ENCODE measurements at places on chromosomes 6 and 20.
A peak's percentile ranks its signal among the peaks of the same experiment; 100 is the strongest.

DNA sequence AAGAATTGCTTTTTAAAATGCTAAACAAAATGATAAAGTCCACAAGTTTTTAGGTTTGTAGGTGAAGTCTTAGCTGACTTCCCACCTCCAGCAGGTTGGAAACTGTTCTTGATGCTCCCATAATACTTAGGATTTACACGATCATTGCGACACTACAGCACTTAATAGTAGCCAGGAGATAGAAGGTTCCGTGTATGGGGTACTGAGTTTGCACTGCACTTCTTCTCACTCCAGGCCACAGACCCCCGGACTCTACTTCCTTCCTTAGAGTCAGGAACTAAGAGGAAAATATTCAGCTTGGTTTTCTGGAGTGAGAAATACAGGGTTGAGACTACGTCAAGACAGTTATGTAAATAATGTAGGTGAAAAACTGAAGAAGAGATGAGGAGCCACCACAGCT, 56.1 kb upstream of the SGK1 start:
- no peak for DNase-seq

- DNase-seq = peak; percentile 59
Observed at GRCh38 chr6:122798099-122798641, 9.1 kb downstream of the SMPDL3A start.

- DNase-seq = no peak
Observed at GRCh38 chr6:24545183-24545582, 50.4 kb downstream of the ALDH5A1 start.

DNA sequence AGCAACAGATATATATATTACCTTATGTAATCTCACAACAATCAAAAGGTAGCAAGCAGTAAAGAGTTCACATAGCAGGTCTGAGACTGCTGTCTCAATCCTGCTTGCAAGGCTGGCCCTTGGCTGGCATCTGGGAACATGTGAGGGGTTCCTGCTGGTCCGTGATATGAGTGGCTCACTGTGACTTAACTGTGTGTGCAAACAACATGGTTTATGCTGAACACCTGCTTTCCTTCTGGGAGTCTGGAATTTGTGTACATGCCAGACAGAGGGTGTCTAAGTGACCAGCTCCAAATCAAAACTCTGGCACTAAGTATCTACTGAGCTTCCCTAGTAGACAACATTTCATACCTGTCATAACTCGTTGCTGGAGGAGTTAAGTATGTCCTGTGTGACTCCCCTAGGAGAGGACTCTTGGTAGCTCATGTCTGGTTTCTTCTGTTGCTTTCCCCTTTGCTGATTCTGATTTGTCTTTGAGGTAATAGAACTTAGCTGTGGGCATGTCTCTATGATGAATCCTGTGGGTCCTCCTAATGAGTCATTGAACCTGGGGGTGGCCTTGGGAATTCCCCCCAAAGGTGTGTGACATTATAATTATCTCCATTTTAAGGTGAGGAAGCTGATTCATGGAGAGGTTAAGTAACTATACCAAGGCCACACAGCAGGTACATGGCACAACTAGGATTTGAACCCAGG, 131.6 kb upstream of the NEDD9 start:
- DNase-seq = peak; percentile 57

DNA sequence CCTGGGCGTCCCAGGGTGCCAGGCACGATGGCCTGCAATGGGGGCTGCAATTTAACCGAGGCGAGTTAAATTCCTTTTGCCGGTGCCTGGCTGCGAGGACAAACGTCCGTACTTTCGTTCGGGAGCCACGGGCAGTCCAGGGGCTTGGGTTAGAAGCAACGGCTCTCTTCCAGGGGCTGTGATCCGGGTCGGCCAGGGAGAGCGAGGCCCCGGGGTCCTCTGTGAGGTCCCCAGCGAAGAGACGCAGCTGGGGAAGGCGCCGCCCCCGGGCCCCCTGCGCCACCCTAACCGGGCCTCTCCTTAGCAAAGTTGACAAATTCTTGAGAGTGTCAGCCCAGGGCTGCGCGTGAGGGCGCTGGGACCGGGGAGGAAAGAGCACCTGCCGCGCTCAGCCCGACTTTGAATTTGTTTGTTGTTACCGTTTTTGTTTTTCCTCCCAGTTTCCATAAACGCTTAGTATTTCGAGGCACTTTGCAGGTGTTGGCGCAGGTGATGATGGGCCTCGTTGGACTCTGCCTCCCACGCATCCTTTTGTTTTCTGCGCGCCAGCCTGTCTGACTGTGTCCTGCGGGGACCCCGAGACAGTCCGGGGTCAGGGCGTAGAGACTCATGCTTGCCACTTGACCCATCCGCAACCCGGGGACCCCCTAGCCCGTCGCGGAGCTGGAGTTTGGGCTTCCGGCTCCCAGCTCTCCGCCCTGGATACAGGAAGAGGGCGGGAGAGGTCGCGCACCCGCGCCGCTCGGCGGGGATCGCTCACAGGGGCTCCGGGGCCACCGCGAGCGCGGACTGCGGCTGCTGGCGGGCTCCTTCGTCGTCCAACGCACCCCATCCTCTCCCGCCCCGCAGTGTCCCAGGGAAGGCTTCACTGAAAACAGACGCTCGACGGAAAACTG, 5.8 kb downstream of the OLIG3 start:
- DNase-seq = peak; percentile 16

DNA sequence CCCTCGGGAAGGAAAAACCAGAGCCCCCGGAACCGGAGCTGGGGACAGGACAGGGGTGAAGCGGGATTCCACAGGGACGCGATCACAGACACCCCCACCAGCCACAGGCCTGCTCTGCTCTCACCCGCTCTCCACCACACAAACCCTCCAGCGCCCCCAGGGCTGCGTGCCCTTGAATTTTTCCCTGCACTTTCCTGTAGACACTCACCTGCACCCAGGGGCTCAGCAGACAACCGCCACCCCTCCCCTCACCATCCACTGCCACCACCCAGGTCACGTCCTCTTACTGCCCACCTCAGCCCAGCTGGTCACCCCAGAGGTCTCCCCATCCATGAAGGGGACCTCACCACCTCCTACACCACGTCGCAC, 631 bp downstream of the ULBP2 start:
- DNase-seq = no peak

GRCh38 chr6:129662406-129662766, 47.6 kb downstream of the ARHGAP18 start:
- peak; percentile 18 for DNase-seq

DNA sequence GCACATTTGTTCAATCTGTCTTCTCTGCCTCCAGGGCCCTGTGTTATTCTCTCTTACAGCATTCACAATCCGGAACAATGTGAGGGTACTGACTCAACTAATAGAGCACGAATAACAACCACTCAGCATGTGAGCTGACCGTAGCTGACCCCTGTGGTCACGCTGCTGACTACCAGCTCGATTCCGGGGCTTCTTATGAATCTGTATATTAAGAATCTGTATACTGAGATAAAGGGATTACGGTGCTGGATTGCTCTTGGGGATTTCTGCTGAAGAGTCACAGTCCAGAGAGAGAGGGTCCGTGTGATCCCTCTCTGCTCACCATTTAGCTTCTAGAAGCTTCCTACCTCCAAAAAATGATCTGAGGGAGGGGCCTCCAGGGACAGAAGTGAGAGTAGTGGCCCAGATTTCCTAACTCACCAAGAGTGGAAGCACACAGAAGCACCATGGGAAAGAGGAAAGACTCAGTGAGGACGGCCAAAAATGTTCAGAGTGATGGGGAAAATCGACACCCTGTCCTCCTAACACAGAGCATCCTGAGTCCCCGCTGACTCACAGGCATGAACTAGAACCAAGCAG, 156.2 kb downstream of the THBS2 start:
- no peak for DNase-seq

GRCh38 chr6:8674126-8674525, 238.8 kb upstream of the SLC35B3 start:
- no peak for DNase-seq

DNA sequence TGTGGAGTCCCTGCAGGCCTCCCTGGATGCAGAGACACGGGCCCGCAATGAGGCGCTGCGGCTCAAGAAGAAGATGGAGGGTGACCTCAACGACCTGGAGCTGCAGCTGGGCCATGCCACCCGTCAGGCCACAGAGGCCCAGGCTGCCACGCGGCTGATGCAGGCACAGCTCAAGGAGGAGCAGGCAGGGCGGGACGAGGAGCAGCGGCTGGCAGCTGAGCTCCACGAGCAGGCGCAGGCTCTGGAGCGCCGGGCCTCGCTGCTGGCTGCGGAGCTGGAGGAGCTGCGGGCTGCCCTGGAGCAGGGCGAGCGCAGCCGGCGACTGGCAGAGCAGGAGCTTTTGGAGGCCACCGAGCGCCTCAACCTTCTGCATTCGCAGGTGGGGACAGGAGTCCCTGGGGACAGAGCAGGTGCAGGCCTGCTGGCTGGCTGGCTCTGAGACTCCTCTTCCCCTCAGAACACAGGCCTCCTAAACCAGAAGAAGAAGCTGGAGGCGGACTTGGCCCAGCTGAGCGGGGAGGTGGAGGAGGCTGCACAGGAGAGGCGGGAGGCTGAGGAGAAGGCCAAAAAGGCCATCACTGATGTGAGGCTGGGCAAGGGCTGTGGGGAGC, 44.7 kb downstream of the MYH7B start:
- DNase-seq = no peak

DNA sequence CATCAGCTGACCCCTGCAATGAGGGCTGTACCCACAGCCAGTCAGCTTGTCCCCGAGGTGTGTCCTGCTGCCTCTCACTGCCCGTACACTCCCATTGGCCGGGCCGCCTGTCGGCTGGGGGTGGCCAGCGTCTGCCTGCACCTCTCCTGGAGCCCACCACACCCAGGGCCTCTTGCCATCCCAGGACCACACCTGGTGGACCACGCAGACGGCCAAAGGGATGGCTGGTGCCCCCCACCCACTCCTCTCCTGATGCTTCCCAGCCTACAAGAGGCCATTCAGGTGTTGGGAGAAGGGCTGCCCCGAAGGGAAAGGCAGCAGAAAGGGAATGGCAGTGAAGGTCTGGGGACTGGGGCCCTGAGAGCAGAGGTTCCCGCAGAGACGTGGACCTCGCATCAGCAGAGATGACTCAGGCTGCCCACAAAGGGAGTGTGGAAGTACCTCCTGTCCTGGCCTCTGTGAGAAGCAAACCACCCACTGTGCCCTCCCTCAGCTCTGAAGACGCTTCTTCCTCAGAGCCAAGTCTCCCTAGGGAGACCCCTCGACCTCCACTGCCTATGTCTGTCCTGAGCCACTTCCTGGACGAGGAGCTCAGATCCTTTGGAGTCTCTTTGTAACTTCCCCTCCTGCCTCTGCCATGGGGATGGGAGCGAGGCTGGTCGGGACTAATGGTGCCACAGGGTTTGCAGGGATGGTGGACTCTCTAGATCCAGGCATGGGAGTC, 60.9 kb downstream of the PYGB start:
- DNase-seq = no peak

DNA sequence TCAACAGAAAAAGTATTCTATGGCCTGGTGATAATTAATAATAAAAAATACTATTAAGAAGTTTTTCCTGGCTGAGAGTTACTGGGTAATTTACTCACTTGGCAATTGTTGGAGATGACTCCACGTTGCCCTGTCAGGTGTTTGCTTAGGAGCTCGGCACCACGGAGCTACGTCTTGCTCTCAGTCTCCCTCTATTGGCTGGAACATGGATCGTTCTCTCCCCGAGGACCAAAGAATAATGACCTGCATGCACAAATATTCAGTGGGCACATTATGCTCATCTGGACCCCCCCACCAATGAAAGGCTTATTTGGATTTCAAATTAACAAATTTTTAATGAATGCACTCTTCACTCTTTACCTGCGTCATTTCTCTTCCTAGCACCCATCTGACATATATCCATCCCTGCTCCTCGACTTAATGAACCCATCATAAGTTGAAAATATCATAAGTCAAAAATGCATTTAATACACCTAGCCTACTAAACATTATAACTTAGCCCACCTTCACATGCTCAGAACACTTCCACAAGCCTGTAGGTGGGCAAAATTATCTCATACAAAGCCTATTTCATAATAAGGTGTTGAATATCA, 71.0 kb upstream of the CD83 start:
- peak; percentile 65 for DNase-seq

- no peak for DNase-seq
Observed at GRCh38 chr20:57883224-57883623, 173.4 kb upstream of the PMEPA1 start.

- no peak for DNase-seq
Observed at GRCh38 chr20:40705413-40705812, 16.4 kb upstream of the MAFB start.

DNA sequence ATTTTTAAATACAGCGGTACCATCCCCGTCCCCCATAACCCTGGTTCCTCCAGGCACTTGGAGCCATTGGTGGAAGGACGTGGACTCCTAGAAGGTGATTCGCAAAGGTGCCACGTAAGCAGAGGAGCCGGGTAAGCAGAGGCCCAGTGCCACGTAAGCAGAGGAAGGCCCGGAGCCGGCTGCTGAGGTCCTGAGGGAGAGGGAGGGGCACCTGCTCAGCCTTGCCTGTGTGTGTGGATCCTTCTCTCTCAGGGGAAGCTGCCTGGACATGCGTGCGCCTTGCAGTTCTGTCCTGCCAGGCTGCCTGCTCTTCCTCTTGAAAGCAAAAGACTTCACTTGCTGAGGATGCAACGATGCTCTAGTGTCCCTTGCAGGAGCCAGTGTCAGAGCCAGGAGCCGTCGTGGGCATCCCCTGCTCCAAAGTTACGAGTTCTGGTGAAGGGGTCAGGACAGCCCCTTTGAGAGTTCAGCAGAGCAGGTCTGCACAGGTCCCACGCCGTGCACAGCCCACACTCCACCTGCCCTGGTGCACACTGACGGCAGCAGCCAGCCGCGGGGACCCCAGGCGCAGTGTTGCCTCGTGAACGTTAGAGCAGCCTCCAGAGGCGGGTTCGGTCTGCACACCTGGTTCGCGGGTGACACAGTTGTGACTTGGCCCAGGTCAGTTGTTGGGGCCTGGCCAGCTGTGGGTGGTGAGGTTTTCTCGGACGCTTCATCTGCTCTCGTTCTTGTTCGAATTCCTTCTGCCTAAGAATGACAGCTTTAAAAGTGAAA, 1.9 kb upstream of the NKAIN4 start:
- DNase-seq = no peak

- no peak for DNase-seq
Observed at GRCh38 chr6:38625217-38625616, 14.5 kb downstream of the BTBD9 start.

DNA sequence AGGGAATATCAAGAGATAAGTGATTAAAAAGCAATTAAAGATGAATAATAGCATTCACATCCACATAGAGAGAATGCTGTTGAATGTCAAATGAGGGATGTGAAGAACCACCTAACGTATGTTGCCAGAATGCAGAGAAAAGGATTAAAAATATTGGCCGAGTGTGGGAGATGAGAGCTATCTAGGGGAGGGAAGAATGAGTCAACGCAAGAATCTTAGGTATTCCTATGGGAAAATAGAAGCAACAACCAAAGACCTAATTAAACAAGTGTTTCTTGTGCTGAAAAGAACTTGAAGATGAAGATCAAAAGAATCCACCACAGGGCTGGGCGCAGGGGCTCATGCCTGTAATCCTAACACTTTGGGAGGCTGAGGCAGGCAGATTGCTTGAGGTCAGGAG, 12.2 kb upstream of the RSPH3 start:
- no peak for DNase-seq

GRCh38 chr20:14896569-14896968, 559.2 kb upstream of the FLRT3 start:
- no peak for DNase-seq

GRCh38 chr6:145866456-145867396, 52.1 kb upstream of the FBXO30 start:
- no peak for DNase-seq

- DNase-seq = no peak
Observed at GRCh38 chr6:62670490-62671223, 384.6 kb upstream of the KHDRBS2 start.

- DNase-seq = peak; percentile 16
Observed at GRCh38 chr6:134199848-134200606, 117.9 kb downstream of the SGK1 start.

GRCh38 chr20:59176812-59177211, 13.2 kb downstream of the ZNF831 start:
- no peak for DNase-seq

GRCh38 chr6:68756454-68757375, 121.6 kb downstream of the ADGRB3 start:
- no peak for DNase-seq
